ENCODE measurements at places on chromosomes 16 and 17. TPM values are rescaled to one million over a fixed set of nuclear protein-coding genes. Genes with fewer than 3 reads are reported as not detected.

DNA sequence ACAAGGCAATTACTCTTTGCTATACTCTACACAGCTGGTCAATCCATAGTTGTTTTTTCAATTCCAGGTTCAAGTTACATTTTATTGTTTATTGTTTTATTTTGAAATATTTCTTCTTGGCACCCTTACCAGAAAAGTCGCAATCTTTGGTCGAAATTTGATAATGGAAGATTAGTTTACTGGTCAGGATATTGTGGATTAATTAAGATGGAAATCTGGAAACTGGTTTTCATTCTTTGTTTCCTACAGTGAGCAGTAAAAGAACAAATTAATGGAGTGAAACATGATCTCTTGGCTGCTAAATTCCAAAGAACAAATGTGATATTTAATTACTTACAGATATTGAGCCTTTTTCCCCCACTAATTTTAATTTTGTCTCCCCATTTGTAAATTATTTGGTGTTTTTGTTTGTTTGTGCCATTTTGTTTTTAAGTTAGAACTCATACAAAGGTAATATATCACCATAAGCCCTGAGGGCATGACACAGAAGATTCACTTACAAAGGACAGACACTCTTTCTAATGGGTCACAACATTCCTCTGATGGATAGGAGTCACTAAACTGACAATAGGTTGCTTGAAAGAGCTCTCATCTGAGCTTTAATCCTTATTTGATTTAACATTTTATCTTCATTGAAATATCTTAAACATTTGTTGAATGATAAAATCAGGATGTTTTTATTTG lies 700.2 kb downstream of the KCNJ2 start:
- DNase-seq = no peak

Gene RHBDF1
- total RNA-seq = 47.3 TPM

- DNase-seq = no peak
These were observed 208.3 kb downstream of the RGS9 start for GRCh38 chr17:65345261-65346005.

DNA sequence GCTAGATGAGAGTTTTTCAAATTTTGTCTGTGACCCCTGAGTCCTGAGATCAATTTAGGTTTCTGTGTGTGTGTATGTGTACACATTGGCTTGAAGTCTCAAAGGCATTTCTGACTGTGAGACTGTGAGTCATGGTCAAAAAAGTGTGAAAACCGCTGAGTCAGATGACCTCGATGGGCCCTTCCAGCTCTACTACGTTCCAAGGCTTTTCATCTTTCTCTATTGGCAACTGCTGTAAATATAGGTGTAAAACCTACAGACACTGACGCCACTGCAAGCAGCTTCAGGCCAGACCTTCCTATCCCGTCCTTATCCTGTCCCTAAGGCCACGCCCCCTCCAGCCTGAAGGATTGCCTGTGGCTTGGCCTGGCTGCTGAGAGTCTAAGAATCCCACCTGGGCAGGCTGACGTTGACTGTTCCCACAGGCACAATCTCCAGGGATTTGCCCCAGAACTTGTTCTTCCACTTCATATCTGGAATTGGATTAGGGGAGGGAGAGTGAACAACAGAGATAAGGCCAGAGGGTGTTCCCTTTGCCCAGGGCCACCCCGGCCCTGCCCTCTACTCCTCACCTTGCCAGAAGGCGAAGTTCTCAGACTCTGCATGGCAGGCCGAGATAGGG lies 11.3 kb downstream of the OSBPL7 start:
- DNase-seq = peak; percentile 81

- DNase-seq = no peak
These were observed 44.8 kb upstream of the HAPSTR1 start for GRCh38 chr16:9046667-9047055.

DNA sequence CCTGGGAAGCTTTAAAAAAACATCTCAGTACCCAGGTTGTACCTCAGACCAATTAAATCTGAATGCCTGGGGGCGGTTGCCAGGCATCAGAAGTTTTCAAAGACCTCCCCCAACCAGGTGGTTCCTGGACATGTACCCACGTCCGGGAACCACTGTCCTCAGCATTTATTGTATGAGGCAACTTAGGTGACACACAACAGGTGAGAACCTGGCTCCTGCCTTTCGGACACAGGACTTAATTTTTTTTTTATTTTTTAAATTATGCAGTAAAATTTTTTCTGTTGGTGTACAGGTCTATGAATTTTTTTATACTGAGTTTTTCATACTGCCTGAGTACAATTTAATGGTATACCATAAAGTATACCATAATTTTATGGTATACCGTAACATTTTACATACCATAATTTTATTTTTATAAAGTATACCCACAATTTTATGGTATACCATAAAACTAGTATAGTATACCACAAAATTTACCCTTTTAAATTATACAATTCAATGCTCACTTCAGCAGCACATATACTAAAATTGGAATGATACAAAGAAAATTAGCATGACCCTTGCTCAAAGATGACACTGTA lies 38.7 kb upstream of the DHX8 start:
- DNase-seq = no peak

- DNase-seq = no peak
These were observed 56.5 kb downstream of the ACTG1 start for GRCh38 chr17:81456091-81456490.

GRCh38 chr17:58246781-58247180 lies 8.4 kb downstream of the LPO start:
- DNase-seq = no peak

DNA sequence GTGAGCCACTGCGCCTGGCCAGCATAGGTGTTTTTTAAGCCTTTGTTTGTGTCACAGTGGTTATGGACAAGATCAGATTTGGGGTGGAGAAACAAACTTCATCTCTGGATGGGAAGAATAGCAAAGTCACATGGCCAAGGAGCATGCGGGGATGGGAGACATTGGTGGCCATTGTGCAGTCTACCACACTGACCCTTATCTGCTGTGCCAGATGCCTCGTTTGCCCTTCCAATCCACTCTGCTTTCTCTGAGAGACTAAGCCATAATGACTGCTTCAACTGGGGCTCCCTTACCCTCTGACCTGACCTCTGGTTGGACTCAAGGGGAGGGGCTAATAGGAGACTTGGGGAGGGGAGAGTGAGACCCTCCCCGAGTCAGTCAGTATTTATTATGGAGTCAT lies 166.8 kb downstream of the PRKCB start:
- no peak for DNase-seq

DNA sequence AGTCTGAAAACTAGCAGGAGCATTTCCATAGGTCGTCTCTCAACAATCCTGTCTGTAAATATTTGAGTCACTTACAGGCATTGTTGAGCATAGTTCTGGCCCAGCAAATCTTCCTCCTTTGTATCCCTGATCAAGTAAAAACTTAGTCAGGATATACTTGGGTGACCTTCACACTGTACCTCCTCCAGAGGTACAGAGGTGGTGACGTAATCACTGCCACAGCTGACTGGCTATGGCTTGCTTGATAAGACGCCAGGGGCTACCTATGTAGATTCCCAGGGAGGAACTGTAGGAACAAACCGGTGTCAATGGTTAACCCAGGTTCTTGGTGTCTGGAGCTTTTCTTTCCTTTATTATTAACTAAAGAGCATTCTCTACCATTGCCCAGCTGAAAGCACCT lies at the start of gene KCNJ16:
KCNJ16 (plus strand) TSS at position 270 of the 400 bp plus-strand sequence. CDS start 56,863 bp downstream, outside the sequence.
- peak; percentile 18 for DNase-seq

DNA sequence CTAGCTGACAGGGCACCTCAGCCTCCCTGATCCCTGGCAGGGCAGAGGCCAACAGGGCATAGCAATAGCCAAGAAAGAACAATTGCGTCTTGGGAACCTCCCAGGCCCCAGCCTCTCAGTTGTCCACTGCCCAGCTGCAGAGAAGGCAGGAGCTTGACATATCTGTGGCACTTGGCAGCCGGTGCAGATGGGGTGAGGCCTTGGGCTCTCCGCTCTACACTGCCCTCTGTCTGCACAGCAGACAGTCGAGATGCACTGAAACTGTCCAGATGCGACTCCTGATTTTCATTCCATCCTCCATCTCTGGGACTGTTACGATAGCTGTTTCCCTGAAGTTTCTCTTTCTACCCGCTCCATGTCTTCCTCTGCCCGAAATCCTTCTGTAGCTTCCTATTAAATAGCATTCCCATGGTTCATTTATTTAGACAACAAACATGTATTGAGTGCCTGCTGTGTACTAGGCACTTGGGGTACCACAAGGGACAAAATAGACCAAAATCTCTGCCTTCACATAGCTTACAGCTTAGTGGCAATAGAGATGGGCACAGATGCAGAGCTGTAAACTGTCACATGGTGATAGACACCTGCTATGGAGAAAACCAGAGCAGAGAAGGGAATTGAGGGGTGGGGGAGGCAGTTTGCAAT lies 3.3 kb downstream of the POLR3E start:
- DNase-seq = peak; percentile 66

DNA sequence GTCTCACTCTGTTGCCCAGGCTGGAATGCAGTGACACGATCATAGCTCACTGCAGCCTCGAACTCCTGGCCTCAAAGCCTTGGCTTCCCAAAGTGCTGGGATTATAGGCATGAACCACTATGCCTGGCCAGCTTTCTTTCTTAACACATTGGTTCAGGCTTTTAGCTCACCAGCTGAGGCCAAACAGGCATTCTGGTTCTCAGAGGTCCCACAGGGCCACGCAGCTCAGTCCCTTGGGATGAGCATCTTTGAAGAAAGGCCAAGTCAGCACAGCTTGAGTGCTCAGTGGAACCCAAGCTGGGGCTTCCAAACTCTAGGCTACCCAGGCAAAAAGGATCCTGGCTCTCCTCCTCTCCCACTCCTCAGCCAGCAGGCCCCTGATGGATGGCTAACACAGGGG lies 2.5 kb downstream of the PIK3R5 start:
- DNase-seq = no peak

DNA sequence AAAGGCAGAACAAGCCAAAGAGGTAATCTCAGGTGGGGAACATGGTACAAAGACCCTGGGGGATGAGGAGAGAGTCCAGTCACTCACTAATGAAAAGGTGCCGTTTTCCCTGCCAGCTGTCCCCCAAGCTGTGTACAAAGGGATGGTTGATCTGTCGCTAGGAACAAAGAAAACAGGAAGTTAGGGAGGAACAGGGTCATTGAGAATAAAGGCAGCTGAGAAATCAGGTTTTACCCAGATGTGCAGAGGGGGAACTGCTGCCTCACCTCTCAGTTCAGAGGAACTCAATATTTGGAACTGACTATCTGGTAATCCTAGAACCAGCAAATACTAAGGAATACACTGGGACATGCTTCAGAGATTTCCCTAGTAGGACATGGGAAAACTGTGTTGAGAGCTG lies 1.5 kb downstream of the RSKR start:
- DNase-seq = no peak

- no peak for DNase-seq
These were observed 25.3 kb downstream of the CDK5RAP3 start for GRCh38 chr17:47996201-47996600.

DNA sequence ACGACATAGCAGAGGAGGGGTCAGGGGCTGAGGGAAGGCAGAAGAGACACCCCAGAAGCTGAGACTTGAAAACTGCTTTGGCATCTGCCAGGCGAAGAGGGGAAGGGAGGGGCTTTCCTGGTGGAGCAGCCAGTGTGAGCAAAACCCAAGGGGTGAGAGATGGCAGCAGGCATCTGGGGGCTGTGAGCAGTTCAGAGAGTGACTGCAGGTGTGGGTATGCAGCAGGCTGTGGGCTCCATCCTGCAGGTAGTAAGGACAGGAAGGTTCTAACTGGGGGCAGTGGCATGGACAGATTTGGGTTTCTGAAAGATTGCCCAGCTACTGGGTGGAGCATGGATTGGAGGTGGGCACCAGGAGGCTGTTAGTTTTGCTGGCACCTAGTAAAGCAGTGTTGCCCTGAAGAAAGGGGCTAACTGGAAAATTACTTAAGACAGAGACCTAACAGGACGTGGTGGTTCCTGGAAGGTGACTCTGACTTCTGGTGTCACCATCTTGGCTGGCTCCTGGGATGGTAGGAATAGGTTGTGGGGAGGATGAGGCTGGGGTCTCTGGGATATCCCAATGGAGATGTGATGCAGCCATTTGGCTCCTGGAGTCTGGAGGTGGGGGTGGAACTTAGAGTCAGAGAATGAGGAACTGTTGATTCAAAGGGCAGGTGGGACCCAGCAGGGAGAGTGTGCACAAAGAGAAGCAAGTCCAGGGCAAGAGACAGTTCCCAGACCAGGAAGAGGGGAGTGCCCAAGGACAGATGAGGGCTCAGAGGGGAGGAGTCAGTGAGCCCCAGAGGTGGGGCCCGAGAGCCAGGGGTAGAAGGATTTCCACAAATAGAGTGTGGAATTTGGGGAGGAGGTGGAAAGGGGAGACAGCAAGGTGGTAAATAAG lies 11.2 kb downstream of the BCL7C start:
- DNase-seq = no peak
